Activated CD8-positive, alpha-beta memory T cell treated with anti-CD3 and anti-CD28 coated beads, Interleukin-2, amount 10 ng/mL, durations not matched to agents 7 days and 5 days (primary cell): ENCODE measurements at places on chromosomes 6 and 20. TPM values are rescaled to one million over a fixed set of nuclear protein-coding genes. Genes with fewer than 3 reads are reported as not detected.

CFAP61 gene
- total RNA-seq, result not detected

SLC2A10 gene
- total RNA-seq, result not detected

POM121L2 gene
- not detected for total RNA-seq

MMS22L gene
- 46.3 TPM for total RNA-seq
